ENCODE measurements at places on chromosomes 16 and 17.

- peak; percentile 83 for DNase-seq
These were observed at the start of gene ITGAL for GRCh38 chr16:30472328-30472942. TSS of gene ITGAL (plus strand) at chr16:30472742. CDS start at chr16:30472838, 96 bp downstream.

- peak; percentile 69 for DNase-seq
These were observed 14.4 kb upstream of the CDIPT start for GRCh38 chr16:29877266-29877961.

DNA sequence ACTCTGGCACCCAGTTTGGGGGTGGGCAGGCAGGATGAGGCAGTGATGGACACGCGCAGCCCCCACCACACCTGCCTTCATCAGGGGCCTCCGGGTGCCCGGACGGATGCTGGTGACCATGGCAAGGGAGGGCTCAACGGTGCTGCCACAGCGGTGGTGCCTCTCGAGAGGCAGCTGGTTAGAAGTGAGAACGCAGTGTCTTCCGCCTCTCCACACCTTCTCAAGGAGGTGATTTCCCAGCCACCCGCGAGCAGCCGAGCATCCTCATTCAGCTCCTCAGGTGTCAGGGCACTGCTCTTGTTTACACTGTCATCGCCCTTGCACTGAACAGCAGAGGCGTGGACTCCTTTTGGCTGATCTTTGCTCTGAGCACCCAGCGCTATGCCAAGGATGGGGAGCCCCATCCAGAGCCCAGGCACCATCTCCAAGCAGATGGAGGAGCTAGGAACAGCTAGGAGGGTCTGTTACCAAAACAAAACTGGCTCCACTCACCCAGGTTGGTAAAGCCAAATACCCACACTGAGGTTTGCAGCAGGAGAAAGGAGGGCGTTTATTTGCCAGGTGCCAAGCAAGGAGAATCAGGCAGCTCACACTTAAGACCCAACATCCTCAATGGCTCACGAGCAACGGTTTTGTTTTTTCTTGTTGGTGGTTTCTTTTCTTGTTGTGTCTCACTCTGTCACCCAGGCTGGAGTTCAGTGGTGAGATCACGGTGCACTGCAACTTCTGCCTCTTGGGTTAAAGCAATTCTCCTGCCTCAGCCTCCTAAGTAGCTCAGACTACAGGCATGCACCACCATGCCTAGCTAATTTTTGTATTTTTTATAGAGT is 174.3 kb upstream of the TNRC6C start:
- peak; percentile 46 for DNase-seq

DNA sequence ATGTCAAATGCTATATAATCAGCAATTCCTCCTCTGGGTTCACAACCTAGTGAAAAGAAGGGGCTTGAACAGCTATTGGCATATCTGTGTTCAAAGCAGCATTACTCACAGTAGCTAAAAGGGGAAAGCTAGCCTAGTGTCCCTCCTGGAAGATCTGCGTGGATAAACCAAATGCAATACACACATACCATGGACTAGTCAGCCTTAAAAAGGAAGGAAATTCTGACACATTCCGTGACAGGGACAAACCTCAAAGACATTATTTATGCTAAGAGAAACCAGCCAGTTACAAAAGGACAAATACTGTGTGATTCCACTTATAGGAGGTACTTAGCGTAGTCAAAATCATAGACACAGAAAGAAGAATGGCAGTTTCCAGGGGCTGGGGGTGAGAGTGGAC is 90.1 kb downstream of the XYLT1 start:
- peak; percentile 25 for DNase-seq

GRCh38 chr16:53775106-53775820 is 71.3 kb downstream of the FTO start:
- DNase-seq: no peak

DNA sequence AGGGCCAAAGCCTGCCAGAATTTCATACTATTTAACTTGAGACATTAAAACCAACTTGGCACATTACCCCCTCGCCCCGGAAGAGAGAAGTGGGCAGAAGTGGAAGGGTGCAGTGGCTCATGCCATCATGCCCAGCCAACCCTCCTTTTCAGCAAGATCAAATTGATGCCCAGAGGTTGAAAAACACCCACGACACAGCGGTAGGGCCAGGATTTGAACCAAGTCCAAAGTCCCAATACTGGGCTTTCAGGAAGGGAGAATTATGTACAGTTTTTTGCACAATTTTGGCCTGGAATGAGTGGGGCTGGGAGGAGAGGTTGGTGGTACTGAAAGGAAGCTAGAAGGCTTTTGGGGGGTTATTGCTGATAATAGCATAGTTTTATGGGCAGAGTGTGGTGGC is 11.0 kb downstream of the PDP2 start:
- no peak for DNase-seq

DNA sequence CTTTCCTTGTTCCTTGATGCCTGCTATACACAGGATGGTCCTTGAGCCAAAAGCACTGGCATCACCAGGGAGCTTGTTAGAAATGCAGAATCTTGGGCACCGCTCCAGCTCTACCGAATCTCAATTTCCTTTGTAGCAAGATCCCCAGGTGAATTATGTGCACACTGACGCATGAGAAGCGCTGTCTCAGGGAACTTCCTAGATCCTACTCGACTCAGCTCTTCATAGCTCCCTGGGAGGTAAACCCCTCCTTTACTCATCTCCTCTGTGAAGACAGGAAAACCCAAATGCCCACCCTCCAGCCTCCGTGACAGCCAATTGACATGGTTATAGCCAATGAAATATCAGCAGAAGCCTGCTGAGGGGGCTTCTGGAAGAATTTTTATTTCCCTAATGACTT is 4.1 kb downstream of the USP31 start:
- DNase-seq: no peak

- DNase-seq: no peak
These were observed 238.2 kb downstream of the CDH8 start for GRCh38 chr16:61797961-61798507.

DNA sequence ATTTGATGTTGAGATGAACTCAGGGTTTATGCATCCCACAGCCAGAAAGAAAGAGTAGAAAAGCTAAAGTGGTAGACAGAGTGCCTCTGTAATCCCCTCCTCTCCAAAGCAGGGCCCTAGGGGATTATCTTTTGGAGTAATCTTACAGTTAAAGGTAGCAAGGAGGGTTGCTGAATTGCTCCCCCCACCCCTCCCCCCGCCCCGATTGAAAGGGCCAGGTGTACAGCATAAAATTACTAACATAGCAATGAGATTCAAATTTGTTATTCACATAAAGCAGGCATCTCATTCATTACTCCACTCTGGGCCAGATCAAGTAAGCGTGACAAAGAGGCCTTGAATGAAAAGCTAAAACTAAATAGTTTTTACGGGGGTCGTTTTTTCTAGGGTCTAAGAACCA is 72.7 kb downstream of the STH start:
- no peak for DNase-seq

DNA sequence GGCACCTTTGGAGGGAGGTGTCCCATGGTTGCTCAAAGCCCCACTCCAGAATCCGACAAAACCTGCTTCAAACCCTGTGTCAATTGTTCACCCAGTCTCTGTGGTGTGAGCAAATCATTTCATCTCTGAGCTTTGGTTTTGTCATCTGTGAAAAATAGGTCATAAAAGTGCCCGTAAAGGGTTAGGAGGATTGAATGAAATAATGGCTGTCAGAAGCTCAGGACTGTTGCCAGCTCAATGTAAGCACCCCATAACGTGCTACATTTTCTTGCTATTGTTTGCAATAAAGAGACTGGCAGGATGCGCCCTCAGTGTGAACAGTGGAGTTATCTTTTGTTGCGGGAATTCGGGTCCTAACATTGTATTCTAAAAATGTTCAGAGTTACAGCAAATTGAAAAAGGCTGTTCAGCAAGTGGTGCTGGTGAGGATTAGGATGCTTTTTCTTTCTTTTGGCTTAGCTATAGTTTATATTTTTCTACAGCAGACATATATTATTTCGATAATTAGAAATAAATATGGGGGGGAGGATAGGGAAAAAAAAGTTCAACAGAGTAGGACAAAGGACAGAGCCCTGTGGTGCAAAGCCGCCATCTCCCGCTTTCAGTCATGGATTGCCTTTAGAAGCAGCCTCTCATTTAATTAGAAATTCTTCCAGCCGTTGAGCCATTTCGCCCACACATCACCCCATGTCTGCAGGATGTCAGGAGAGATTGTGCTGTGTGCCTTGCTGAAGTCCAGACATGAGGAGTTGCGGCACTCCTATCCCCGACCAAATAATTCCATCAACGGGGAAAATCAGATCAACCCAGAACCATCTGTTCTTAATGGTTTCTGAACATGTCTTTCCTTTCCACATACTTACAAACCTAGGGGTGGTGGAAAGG is 20.9 kb upstream of the PYY start:
- no peak for DNase-seq

DNA sequence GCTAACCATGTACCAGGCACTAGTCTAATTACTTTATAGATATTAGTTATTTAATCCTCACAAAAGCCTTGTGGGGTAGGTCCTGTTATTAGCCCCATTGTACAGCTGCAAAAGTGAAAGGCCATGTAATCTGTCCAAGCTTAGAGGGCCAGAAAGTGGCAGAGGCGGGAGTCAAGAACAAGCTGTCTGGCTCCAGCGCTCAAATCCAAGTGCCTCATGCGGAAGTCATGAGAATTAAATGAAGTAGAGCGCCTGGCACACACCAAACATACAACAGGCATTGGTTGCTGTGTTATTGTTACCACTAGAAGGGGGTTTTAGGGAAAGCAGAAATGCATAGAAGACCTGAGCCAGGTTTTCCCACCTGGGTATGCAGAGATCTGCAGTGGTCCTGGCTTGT is 1.2 kb downstream of the AQP8 start:
- no peak for DNase-seq

DNA sequence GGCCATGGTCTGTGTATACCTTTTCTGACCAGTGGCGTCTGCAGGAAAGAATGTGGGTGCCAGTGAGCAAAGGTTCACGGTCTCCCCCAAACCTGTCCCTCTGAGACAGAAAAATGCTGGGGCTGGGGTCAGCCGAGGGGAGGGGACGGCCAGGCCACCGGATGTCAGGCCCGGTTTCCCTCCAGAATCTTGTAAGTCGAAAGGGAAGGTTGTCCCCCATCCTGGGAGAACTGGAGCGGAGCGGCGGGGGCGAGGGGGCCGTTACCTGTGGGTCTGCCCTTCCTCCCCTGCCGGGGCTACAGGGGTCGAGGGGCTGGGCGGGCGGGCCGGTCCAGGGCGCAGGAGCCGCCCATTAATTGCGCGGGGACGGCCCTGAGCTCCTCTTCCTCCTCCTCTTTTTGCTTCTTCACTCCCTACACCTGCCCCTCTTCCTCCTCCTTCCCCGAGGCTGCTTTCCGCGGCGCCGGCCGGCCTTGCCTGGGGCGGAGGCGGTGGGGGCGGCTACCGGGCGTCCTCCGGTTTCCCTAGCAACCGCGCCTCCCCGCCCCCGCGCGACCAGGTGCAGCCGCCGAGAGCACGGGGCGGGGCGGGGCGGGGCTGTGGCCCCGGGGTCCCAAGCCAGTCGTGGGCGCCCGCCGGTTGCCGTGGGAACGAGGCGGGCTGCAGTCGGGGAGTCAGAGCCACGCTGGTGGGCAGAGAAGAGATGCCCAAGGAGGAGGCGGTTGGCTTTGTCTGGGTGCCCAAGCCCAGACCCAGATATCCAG is at the start of gene MARCHF10:
MARCHF10 (minus strand) TSS at position 503 of the 764 bp plus-strand sequence. CDS start 6,579 bp downstream, outside the sequence.
- DNase-seq: peak; percentile 65

DNA sequence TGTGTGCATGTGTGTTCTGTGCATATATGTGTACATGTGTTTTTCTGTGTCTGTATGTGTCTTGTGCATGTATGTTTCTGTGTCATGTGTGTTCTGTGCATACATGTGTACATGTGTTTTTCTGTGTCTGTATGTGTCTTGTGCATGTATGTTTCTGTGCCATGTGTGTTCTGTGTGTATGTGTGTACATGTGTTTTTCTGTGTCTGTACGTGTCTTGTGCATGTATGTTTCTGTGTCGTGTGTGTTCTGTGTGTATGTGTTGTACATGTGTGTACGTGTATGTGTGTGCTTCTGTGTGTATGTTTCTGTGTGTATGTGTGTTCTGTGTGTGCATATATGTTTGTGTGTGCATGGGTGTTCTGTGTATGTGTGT is 8.4 kb upstream of the RAB37 start:
- DNase-seq: no peak

GRCh38 chr16:68902003-68902968 is 59.0 kb downstream of the TANGO6 start:
- no peak for DNase-seq

Data from B cell (primary cell).